ENCODE measurements at places on chromosomes 6 and 20.

DNA sequence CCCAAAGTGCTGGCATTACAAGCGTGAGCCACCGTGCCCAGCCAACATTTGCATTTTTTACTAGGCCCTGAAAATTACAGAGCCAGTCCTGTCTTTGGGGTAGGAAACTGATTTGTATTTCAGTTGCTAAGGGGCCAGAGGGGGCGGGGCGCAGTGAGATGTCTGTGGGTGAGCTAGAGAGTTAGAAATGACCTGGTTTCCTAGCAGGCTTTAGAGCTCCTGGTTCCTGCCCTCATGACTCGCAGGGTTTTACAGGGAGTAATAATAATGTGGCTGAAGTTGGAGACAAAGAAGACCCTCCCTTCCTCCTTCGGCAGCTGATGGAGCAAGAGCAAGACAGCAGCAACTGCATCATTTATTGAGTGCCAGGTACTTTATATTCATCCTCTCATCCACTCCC, 131.5 kb downstream of the TFAP2C start:
- DNase-seq = no peak

- no peak for DNase-seq
Observed at GRCh38 chr20:16111852-16112412, 461.3 kb downstream of the KIF16B start.

- peak; percentile 53 for DNase-seq
Observed at GRCh38 chr6:24520929-24521546, 26.3 kb downstream of the ALDH5A1 start.

GRCh38 chr20:61810066-61810737, 255.5 kb downstream of the TAF4 start:
- no peak for DNase-seq

DNA sequence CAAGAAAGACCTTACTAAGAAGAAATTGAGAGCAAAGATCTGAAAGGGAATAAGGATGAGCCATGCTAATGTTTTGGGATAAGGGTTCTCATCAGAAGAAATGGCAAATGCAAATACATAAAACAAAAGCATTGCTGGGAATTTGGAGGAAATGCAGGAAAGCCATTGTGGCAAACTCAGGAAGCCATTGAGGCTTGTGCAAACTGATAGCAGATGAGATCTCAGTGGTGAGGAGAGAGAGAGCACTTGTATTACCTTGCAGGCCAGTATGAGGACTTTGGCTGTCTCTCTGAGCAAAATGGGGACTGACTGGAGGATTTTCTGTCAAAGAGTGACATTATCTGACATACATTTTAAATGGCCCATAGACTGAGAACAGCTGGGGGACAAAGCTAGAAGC, 103.0 kb downstream of the ADGRB3 start:
- no peak for DNase-seq

DNA sequence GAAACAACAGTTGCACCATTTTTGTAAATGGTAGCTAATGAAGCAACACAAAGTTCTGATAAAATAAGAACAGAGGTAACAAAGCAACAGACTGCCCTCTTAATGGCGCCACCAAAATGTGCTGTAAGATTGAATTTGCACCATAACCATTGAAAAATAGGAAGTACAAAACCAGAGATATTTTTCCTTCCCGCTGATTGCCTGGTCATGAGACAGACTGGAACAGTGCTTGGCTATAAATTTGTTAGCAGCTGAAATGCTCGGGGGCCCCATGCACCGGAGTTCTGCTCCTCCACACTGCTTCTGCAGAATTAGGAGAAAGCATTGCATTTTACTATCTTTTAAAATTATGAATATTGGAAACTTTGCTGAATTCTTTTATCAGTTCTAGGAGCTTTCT, 164.4 kb upstream of the QKI start:
- no peak for DNase-seq

- DNase-seq = no peak
Observed at GRCh38 chr6:20109526-20109925, 102.7 kb downstream of the MBOAT1 start.

DNA sequence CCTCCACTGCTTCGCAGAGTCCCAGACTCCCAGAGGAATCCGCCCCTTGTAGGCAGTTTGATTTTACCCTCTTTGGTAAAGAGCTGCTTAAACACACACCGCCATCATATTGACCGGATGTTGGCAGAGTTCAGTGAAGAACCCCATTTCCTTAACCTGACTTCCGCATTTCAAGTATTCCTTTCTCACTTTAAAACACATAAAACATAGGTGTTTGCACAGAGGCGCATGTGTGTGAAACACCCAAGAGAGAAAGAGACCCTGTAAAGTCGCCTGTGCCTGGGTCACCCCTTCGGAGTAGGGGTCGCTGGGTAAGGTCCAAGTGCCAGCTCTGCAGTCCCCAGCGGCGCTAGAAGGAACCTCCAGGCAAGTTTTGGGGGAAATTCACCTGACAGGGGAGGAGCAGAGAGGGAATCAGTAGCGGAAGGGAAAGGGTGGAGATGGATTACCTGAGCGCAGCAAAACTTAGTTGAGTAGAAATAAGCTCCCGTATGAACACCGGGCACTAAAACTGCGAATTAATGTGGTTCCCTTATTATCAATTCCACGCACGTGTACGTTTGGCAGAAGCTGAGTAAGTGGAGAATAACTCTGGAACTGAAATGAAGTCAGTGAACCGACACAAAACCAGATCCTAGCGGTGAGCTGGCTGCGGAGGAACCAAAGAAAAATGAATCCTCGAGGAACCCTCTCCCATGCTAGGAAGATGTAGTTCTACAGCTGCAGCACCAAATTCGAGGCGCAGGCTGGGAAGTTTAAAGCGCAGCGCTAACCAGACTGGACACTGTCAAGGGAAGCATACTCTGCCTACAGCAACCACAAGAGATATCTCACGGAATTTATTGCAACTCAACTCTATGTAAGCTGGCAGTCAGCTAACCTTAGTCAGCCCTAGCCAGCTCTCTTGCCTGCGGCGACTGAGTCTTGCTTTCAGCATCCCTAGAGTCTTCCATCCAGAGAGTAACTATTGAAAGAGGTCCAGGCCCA, 3.5 kb upstream of the HTR1B start:
- no peak for DNase-seq

DNA sequence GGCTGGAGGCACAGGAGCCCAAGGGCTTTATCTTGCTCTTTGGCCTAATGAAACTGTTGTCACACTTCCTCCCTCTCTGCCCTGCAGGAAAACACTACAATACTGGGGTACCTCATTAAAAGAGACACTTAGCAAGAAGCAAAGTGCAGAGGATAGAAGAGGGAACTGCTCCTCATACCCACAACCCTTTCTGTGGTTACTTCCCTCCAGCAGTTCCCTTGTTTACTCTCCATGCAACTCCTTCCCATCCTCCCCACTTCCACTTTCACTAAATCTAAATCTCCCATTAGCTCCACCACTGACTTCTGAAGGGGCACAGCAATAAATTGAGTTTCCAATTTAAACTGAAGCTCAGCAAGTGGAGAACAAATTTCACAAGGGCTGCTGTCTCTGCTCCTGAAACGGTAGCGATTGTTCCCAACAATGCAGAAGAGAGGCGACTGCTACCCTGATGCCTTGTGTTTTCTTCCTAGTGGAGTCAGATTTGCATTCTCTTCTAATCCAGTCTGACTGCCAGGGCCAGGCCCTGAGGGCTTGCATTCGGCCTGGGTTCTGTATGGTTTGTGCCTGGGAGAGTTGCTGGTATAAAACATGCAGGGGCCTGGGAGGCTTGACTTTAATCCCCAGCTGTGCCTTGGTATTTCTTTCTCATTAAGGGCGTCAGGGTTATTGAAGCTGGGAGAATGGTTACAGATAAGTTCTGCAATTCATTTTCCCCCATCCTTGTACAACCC, 454.7 kb downstream of the TFAP2B start:
- DNase-seq = no peak

Measured in activated CD4-positive, alpha-beta T cell treated with anti-CD3 and anti-CD28 coated beads for 48 hours (primary cell).